Cardiac septum (tissue), 1 donor: ENCODE measurements at places on chromosomes 6 and 20. TPM values are rescaled to one million over a fixed set of nuclear protein-coding genes. Genes with fewer than 3 reads are reported as not detected.

The PLTP gene
- total RNA-seq = 37.1 TPM

The CAGE1 gene
- not detected for total RNA-seq

- no peak for DNase-seq
Observed at GRCh38 chr6:67141005-67141404, 1434.0 kb upstream of the EYS start.

DNA sequence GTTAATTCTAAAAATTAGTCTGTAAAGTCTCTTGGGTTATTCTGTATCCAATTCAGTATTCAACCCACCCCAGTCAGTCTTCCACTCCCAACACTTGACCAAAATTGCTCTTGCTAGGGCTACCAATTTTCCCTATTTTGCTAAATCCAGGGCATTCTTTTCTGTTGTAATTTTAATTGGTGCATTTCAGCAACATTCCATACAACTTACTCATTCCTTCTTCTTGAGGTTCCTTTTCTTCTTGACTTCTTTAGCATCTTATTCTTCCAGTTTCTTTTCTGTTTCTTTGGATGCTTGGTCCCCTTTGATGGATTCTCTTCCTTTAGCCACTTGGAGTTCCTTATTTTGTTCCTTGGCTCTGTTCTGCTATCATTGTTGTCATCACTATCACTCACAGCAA, 11.2 kb upstream of the GRM1 start:
- no peak for DNase-seq

DNA sequence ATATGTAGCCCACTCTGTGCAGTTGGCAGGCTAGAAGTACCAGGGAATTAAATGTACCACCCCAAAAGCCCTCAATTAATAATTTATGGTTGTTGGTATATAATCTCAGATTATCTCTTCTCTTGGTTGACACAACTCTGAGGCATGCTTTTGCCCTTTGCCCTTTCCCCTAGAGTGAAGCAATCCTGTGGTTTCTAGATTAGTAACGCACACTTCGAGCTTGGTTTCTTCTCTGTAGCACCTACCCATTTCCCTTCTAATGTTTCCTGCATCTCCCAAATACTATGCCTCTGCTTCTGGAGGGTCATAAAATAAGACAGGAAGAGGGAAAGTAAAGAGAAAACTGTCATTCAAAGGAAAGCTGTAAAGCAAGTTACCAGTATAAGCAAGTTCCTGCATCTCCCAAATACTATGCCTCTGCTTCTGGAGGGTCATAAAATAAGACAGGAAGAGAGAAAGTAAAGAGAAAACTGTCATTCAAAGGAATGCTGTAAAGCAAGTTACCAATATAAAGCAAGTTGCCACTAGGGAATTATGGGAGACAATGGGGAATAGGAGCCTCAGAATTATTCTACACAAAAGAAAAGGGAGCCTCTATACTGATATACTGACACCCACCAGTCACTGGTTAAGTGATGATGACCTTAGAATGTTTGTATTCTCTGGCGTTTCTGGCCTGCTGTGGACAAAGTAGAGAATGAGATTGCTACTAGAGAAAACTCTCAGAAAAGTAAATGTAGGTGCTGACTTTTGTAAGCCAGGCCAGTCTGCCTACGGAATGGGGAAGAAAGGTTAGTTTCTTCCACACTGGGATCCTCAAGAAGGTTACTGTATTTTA, 862.6 kb upstream of the MAN1A1 start:
- no peak for DNase-seq

GRCh38 chr20:10625641-10626040, 48.2 kb downstream of the JAG1 start:
- no peak for DNase-seq
